ENCODE measurements at places on chromosomes 16 and 17. TPM values are rescaled to one million over a fixed set of nuclear protein-coding genes. Genes with fewer than 3 reads are reported as not detected.

DNA sequence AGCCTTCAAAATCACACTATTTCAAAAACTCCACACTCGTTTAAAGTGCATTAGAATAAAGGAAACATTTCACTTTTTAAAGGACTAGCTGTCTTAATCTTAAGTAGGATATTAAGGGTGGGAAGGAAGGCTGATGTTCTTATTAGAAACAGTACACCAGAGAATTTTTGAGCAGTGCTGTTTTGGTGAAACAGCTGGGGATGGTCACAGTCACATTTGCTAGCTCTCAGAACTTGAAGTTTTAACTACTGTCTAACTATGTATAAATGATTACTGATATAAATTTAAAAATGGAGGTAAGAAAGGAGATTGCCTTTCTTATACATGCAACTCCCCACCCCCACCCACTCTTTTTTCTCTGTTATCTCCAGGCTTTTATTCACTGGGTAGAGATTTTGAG, 38.5 kb upstream of the SLC5A11 start:
- H3K4me1 ChIP-seq = peaks cover 15% of the 10 kb centered on the region
- no peak for DNase-seq
- H3K27me3 ChIP-seq = no peaks in the 10 kb centered on the region
- no peak overlapping the region for H3K4me3 ChIP-seq
- H3K27ac ChIP-seq = peak overlapping the region; percentile 53

- H3K36me3 ChIP-seq = peaks cover 5% of the 10 kb centered on the region
- H3K27ac ChIP-seq = no peak overlapping the region
These were observed 39.7 kb downstream of the ABCC6 start for GRCh38 chr16:16183562-16183961.

GRCh38 chr17:41812381-41813151, at the start of gene FKBP10:
Gene FKBP10 (plus strand): TSS chr17:41813004. CDS start chr17:41813035, 31 bp downstream.
- no peaks in the 10 kb centered on the region for H3K36me3 ChIP-seq
- H3K4me1 ChIP-seq = peaks cover 16% of the 10 kb centered on the region
- no peak for DNase-seq

DNA sequence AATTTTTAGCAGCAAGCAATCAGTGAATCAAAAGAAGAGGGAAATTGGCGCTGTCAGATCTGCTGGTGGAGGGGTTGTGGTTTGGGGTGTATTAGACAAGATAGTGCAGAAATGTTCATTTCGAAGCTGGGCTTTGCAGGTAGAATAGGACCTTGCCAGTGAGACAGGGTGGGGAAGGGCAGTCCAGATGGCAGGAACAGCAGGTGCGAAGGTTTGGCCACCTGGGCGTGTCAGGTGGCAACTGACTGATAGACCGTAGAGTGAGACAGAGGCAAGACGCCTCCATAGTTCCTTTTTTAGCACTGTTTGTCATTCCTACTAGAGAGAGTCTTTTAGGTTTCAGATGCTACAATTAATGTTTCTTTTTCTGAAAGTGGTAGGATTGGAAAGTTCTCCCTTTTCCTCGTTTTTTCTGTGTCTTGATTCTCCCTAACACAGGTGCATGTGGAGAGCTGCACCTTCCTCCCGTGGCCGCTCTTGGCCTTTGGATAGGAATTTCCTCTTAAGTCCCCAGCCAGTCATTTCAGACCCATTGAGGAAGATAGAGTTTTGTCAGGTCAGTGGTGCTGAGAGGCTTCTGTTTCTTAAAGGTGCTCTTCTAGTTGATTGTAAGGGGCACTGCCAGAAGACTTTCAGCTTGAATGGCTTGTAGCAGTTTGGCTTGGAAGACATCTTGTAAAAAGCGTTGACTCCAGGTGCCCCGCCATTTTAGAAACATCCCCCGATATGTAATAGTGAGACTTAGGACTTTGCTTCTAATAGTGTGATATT, 315.6 kb downstream of the SNX29 start:
- DNase-seq = no peak
- no peak overlapping the region for H3K27ac ChIP-seq

Gene SALL1
- not detected for total RNA-seq

Measured in T-helper 17 cell (primary cell).